ENCODE measurements at places on chromosomes 3 and 15.

DNA sequence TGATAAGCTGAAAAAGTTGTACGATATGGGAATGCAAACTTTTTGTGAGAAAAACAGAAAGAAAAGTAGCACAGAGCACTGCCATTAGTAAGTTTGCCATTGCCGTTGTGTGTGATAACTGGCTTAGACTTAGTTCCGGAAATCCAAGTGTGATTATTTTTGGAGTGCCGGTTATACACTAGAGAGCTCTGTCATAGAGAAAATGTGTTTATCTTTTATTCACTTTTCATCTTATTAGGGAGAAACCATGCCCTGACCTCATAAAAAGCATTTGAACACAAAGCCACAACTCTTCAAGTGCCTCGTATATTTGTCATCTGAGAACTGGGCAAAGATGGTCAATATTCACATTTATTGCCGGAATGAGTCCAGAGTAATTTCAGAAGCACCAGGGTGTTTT is 36.1 kb downstream of the CTDSPL start:
- DNase-seq = no peak

DNA sequence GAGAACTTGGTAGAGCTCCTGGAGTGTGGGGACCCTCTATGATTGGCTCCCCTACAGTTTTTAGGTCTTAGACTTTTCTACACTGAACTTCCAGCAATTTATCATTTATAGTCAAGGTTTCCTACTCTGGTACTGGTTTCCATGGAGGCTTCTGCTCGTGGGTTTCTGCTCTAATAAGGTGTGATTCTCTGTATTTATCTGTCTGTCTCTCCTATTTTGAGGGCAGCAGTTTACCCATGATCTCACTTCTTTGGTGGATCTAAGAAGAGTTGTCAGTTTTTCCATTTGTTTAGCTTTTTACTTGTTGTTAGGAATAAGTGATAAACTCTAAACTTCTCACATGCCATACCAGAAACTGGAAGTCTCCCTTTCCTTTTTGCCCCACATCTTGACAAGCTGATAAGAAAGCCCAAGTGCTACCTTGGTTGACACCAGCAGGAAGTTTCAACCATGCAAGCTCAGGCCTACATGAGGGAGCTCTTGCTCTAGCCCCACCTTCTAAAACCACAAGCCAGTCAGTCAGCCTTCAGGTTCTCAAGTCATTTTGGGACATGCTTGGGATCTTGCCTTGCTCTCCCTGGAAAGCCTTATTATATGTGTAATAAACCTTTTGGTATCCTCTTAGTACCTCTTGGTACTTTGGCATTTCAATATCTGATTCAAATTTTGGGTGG is 10.0 kb downstream of the TIMMDC1 start:
- no peak for DNase-seq

DNA sequence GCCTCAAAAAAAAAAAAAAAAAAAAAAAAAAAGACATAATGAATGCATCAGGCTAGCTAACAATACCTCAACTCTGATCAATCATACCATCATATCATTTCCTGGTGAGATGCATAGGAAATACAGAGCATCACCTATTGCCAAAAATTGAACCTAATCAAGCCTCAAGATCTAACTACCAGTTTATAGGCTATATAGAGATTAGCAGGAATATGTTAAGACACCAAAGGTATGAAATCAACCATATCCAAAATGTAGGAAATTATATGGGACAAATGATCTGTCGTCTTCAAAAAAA is 387 bp upstream of the VPS33B start:
- no peak for DNase-seq

DNA sequence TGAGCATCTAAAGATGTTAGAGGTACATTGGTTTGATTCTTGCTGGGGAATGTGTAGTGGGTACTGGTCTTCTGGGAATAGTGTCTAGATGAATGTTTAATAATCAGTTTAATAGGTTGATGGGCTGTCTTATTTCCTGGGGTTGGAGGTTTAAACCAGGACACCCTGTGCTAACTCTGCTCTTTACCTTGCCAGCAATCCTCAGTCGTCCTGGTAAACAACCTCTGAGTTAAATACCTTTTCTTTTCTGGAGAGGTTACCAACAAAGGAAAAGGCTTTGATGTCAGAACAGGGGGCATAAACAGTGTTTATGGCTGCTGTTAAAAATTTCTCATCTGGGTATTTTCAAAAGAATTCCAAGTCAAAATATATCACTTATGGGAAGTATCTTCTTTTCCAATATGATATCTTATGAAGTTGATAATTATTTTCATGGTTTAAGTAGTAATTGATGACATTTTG is 23.5 kb downstream of the MITF start:
- no peak for DNase-seq

DNA sequence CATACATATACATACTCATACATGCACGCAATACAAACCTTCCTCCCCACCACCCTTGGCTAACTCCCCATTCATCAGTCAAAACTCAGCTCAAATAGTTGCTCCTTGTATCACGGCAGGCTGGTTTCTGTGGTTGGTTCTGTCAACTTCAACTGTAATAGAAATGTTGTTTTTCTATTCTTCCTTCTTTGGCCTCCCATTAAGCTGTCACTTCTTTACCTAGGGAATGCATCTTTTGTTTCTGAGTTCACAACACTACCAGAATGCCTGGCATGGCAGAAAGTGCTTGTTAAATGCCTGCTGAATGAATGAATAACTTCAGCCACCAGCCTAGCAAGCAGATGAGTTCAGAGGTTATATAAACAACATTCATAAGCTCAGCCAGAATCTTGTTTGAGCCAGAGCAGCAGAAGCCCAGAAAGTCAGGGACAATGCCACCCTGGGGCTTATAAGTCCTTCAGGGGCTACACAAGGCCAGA is 63.1 kb downstream of the B3GALNT1 start:
- DNase-seq = no peak

GRCh38 chr3:190108804-190109203 is 11.9 kb downstream of the P3H2 start:
- DNase-seq = no peak

- DNase-seq = peak; percentile 49
Measured at GRCh38 chr15:47384341-47384740, 333.0 kb upstream of the SEMA6D start.

DNA sequence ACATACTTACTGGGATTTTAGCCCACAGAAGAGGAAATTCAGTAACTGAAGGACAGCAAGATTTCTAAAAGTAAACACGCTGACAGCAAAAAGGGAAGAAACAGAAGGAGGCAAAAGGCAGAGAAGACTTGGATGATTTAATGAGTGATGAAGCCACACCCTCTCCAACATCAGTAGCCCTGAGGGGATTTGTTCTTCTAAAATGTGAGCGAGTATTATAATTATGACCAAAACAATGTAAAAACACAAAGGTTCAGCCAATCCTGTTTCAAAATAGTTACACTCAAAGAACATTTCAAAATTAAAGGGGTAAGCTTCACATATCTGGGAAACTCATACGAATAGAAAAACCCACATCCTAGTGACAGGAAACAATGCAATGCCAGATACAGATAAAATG is 25.0 kb downstream of the MCCC1 start:
- no peak for DNase-seq

DNA sequence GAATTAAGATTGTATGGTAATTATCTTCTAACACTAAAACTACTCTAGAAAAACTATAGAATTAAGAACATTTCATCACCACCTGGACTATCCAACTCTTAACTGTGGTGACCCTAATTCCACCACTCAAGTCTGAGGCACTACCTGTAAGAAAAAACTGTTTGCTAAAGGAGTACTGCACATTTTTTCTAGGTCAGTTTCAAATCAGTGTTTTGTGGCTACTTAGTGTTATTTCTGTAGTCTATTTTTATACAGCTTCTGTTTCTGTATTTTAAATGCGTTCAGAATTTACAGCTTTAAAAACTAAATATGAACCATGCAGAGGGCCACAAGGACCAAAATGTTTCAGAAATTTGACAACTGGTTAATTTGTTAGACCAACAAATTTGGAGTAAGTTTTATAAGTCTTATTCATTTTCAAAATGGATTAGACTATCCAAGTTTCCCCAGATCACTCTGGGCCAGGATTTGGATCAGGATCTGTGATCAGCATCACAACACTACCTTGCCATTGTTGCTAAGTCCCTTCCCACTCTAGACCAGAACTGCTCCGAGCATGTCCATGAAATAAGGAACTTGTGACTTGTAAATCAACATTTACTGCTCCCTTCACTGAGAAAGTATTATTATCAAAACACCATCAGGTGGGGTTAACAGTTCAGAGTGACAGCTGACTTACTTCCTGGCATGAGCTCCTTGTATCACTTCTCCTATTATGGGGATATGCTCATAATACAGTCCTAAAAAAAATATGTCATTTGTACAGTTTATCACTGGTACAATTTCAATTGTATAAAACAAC is 8.6 kb downstream of the GLT8D1 start:
- no peak for DNase-seq

- no peak for DNase-seq
Measured at GRCh38 chr3:189186101-189186500, 14.3 kb downstream of the TPRG1 start.

DNA sequence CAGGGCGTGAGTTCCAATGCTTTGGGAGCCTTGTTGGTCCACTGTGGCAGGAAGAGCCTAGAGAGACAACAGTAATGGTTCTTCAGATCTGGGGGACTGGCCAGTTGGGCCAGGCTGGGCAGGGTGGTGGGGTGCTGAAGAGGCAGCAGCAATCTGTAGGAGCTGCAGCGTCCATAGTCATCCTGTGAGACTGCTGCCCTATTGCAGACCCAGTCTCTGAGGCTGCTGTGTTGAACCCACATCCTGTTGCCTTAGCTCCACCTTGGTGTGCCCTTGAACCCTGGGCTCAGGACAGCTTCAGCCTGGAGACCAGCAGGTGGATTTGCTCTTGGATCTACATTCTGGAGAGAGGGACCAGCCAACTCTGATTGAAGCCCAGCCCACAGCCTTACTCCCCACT is 23.6 kb upstream of the ETV5 start:
- DNase-seq = no peak

GRCh38 chr3:191282251-191283185 is 46.7 kb upstream of the CCDC50 start:
- DNase-seq = no peak

DNA sequence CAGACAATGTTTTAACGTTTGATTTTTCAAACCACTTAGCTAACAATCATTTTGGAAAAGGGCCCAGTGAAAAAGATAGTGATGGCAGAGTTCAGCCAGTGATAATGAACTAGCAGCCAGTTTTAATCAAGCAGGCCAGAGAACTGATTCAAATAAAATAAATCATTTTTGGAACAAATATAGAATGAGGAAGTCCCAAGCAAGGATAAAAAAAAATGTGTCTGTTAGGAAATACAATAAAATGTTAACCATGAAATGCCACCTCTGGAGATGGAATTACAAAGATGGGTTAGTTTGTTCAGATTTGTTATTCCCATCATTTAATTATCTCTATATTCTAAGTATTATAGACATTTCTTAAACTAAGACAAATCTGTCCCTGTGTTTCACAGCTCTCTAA is 1.1 kb downstream of the HERC1 start:
- no peak for DNase-seq

DNA sequence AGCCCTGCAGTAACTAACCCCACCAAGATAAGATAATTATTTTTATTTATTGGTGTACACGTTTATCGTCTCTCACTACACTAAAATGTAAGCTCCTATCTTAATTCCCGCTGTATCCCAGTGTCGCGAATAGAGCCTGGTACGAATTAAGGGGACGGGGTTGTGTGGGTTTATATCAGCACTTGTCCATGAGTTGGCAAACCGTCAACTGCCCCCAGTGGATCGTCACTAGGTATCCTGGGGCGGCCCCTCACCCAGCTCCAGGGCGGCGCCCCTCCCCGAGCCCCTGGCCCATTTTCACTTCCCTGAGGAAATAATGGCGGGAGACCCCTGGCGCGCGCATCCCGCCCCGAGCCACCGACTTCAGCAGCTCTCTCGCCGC is 465 bp downstream of the RUVBL1 start:
- no peak for DNase-seq

DNA sequence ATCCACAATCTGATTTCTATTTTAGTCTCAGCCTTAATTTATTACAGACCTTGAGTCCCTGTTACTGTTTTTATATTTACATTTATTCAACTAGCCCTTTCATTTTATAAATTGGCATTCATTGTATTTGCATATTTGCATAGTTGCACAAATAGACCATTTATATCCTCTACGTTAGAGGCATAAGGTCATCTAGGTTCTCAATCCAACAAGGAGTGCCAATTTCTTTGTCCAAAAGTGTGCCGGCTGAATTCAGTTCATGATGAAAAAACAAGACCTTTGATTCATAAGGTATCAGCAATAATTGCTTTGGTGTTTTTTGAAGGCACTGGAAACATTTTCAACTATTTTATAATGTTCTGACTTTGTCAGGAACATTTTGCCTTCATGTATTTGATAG is 33.9 kb upstream of the NANOGP8 start:
- no peak for DNase-seq

GRCh38 chr3:52094571-52095485 is 38.5 kb upstream of the DUSP7 start:
- DNase-seq = no peak

DNA sequence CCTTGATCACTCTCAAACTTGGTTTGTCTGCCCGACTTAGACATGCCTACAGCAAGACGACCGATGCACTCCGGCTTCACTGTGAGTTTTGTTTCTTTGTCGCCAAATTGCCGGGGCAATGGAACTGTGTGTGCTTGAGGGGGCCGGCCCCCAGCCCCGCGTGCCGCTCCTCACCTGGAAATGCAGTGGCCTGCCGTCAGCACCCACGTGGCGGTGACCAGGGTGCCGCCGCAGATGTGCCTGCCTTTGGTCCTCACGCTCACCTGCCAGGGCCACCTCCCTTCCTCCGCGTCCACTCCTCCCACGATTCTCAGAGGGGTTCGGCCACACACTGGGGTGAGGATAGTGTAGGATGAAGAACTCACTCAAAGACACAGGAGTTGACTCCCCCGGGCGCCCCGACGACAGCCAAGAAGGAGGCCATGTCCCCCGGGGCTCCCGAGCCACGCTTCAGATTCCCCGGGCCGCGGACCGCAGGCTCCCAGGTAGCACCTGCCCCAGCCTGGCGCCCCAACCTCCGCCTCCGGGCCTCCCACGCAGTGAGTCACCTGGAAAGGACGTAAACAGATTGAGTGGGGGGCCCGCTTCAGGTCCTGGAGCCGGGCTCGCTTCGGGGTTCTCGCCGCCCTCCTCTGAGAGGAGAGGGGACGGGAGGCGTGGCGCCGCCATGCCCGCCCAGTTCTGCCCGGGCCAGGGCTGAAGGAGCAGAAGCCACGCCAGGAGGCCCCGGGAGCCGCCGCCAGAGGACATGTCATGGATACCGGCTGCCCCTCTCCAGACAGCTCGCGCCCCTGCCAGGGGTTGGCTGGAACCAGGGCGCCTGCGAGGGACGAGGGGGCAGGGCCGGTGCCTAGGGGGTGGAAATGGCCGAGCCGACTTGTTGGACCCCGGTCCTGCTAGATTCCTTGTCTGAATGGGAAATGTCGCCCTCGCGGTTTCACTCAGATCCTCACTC is 29.6 kb downstream of the MYL3 start:
- DNase-seq = no peak
